ENCODE measurements at places on chromosomes 7 and 10. TPM values are rescaled to one million over a fixed set of nuclear protein-coding genes. Genes with fewer than 3 reads are reported as not detected.

- H3K4me1 ChIP-seq = no peaks in the 10 kb centered on the region
- H3K27me3 ChIP-seq = no peaks in the 10 kb centered on the region
Measured at GRCh38 chr10:70295926-70296325, 12.1 kb upstream of the NPFFR1 start.

Gene SPDYE8
- not detected for total RNA-seq

- H3K4me3 ChIP-seq = no peak overlapping the region
- H3K27ac ChIP-seq = no peak overlapping the region
- no peaks in the 10 kb centered on the region for H3K36me3 ChIP-seq
- no peak for DNase-seq
- no peaks in the 10 kb centered on the region for H3K27me3 ChIP-seq
Measured at GRCh38 chr10:65312876-65313275, 1613.0 kb upstream of the LRRTM3 start.

- no peaks in the 10 kb centered on the region for H3K36me3 ChIP-seq
- H3K4me3 ChIP-seq = no peak overlapping the region
- no peaks in the 10 kb centered on the region for H3K4me1 ChIP-seq
- no peak overlapping the region for H3K27ac ChIP-seq
Measured at GRCh38 chr10:23818484-23818883, 379.6 kb downstream of the OTUD1 start.

- H3K27ac ChIP-seq = no peak overlapping the region
- no peaks in the 10 kb centered on the region for H3K27me3 ChIP-seq
Measured at GRCh38 chr7:70072220-70072619, 473.9 kb downstream of the AUTS2 start.

Gene OR9A2
- total RNA-seq = not detected

- no peak overlapping the region for H3K4me3 ChIP-seq
- no peaks in the 10 kb centered on the region for H3K36me3 ChIP-seq
- H3K27me3 ChIP-seq = no peaks in the 10 kb centered on the region
Measured at GRCh38 chr10:29239569-29240472, 49.0 kb upstream of the LYZL1 start.

GRCh38 chr10:70910486-70911341 is 22.3 kb upstream of the PCBD1 start:
- no peak overlapping the region for H3K27ac ChIP-seq
- no peaks in the 10 kb centered on the region for H3K4me1 ChIP-seq
- H3K36me3 ChIP-seq = no peaks in the 10 kb centered on the region
- H3K27me3 ChIP-seq = no peaks in the 10 kb centered on the region
- H3K4me3 ChIP-seq = no peak overlapping the region
- DNase-seq = no peak

Gene SLC26A3
- total RNA-seq = not detected

GRCh38 chr10:36200577-36200976 is 558.5 kb upstream of the FZD8 start:
- no peaks in the 10 kb centered on the region for H3K36me3 ChIP-seq
- H3K27ac ChIP-seq = no peak overlapping the region
- H3K4me1 ChIP-seq = peaks cover 5% of the 10 kb centered on the region
- DNase-seq = no peak
- H3K27me3 ChIP-seq = no peaks in the 10 kb centered on the region

DNA sequence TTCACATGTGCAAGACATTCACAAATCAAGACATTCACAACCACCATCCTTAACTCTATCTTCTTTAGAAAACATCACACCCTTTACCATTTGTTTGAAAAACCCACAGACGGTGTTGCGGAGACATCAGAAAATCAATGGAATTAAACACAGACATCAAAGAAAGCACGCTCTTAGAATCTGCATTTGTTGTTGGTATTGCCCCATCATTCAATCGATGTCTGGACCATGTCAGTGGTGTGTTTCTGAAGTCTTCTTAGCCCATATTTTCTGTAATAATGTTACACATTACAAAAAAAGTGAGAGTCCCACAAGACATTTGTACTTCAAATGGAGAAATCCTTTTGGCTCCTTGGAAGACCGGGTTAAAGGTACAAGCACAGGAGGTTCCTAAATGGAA is 173.9 kb upstream of the AOAH start:
- no peaks in the 10 kb centered on the region for H3K36me3 ChIP-seq
- H3K27me3 ChIP-seq = no peaks in the 10 kb centered on the region
- no peak overlapping the region for H3K4me3 ChIP-seq
- H3K4me1 ChIP-seq = no peaks in the 10 kb centered on the region

Gene FAM25G
- not detected for total RNA-seq

Gene MYL7
- total RNA-seq = not detected

Gene ADIRF
- 1,074 TPM for total RNA-seq

- no peak overlapping the region for H3K27ac ChIP-seq
- H3K27me3 ChIP-seq = no peaks in the 10 kb centered on the region
- no peaks in the 10 kb centered on the region for H3K36me3 ChIP-seq
- H3K4me3 ChIP-seq = no peak overlapping the region
- H3K4me1 ChIP-seq = no peaks in the 10 kb centered on the region
Measured at GRCh38 chr10:86220626-86221025, 146.0 kb downstream of the GRID1 start.

Gene WEE2
- total RNA-seq = not detected

Gene SLK
- total RNA-seq = 76.4 TPM

Gene UNC5B
- 0.80 TPM for total RNA-seq

GRCh38 chr7:152035817-152036216 is 10.3 kb downstream of the GALNT11 start:
- no peak overlapping the region for H3K4me3 ChIP-seq
- H3K27ac ChIP-seq = no peak overlapping the region
- no peaks in the 10 kb centered on the region for H3K27me3 ChIP-seq
- H3K4me1 ChIP-seq = no peaks in the 10 kb centered on the region

GRCh38 chr10:70232155-70232858 is 922 bp downstream of the PPA1 start:
- H3K36me3 ChIP-seq = no peaks in the 10 kb centered on the region
- H3K4me1 ChIP-seq = no peaks in the 10 kb centered on the region
- H3K27me3 ChIP-seq = no peaks in the 10 kb centered on the region

GRCh38 chr7:471866-472639 is 47.6 kb downstream of the PDGFA start:
- peak overlapping the region; percentile 11 for H3K4me3 ChIP-seq
- peak overlapping the region; percentile 87 for H3K27ac ChIP-seq
- no peaks in the 10 kb centered on the region for H3K27me3 ChIP-seq
- peaks cover 4% of the 10 kb centered on the region for H3K4me1 ChIP-seq
- no peaks in the 10 kb centered on the region for H3K36me3 ChIP-seq
- DNase-seq = no peak

DNA sequence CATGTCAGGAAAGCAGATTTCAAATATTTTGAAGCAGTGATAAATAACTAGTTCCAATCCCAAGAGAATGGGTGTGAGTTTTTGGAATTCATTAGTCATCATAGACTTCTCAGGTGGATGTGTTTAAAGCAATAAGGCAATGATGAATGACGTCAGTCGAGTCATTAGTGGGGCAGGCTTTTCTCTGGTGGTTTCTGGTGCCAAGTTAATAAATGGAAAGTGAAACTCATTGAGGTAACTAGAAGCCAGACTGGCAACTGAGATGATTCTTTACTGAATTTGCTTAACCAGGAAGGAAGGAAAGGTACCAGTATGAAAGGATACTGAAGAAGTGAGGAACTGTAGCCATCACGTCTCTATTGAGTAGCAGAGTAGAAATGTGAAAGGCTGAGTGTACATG is 311.0 kb downstream of the GPAM start:
- H3K4me1 ChIP-seq = no peaks in the 10 kb centered on the region
- H3K4me3 ChIP-seq = no peak overlapping the region
- no peak for DNase-seq
- no peaks in the 10 kb centered on the region for H3K36me3 ChIP-seq
- no peak overlapping the region for H3K27ac ChIP-seq
- no peaks in the 10 kb centered on the region for H3K27me3 ChIP-seq

- DNase-seq = no peak
- H3K27ac ChIP-seq = no peak overlapping the region
- H3K4me3 ChIP-seq = no peak overlapping the region
- no peaks in the 10 kb centered on the region for H3K27me3 ChIP-seq
- no peaks in the 10 kb centered on the region for H3K4me1 ChIP-seq
Measured at GRCh38 chr10:28169525-28169924, 133.3 kb downstream of the MPP7 start.

Gene NPFFR1
- total RNA-seq = not detected

- H3K27me3 ChIP-seq = no peaks in the 10 kb centered on the region
- H3K36me3 ChIP-seq = no peaks in the 10 kb centered on the region
- H3K27ac ChIP-seq = no peak overlapping the region
- DNase-seq = no peak
- no peaks in the 10 kb centered on the region for H3K4me1 ChIP-seq
Measured at GRCh38 chr10:12969951-12970350, 31.6 kb downstream of the CCDC3 start.

DNA sequence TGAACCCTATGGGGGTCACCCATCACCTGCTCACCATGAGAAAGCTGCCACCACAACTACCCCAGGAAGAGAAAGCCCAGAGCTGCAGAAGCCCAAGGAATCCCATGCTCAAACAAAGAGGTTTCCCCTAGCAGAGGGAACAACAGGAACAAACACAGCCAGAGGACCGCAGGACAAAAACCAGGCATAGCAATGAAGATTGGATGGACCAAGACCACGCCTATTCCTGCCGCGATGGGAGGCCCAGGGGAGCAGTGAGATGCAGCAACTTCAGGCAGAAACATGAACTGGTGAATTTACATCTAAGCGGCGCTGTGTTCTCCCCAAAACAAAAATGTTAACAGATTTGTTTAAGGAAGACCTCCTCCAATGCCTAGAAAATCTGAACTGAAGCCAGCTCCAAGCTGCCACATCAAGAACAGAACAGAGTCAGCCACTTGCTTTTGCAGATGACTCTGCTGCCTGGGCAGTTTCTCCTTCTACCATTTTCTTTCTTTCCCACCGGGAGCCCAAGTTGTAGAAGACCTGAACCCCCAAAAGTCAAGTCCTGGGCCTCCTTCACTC is 134.2 kb upstream of the NEBL start:
- H3K36me3 ChIP-seq = no peaks in the 10 kb centered on the region
- H3K27ac ChIP-seq = no peak overlapping the region
- H3K4me3 ChIP-seq = no peak overlapping the region
- H3K4me1 ChIP-seq = no peaks in the 10 kb centered on the region

GRCh38 chr7:120582916-120583315 is 275.0 kb downstream of the TSPAN12 start:
- H3K4me1 ChIP-seq = no peaks in the 10 kb centered on the region
- no peak for DNase-seq
- H3K36me3 ChIP-seq = no peaks in the 10 kb centered on the region
- H3K27ac ChIP-seq = no peak overlapping the region
- no peaks in the 10 kb centered on the region for H3K27me3 ChIP-seq

Gene UCMA
- total RNA-seq = not detected

Gene HTR5A
- not detected for total RNA-seq

- no peaks in the 10 kb centered on the region for H3K4me1 ChIP-seq
- peaks cover 3% of the 10 kb centered on the region for H3K27me3 ChIP-seq
- H3K4me3 ChIP-seq = no peak overlapping the region
- H3K27ac ChIP-seq = no peak overlapping the region
- no peak for DNase-seq
Measured at GRCh38 chr10:26441491-26442214, 3.5 kb downstream of the APBB1IP start.

DNA sequence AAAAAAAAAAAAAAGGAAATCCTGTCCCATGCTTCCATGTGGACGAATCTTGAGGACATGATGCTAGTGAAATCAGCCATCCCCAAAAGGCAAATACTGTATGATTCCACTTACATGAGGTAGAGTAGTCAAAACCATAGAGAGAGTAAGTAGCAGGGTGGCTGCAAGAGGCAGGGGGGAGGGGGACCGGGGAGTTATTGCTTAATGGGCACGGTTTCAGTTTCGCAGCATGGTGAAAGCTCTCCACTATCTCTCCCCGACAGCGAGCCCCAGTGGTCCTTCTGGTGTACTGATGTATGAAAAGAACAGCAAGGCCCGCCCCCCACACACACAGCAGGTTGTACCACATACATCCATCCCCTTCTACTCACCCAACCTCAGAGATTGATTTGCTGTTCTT is 32.8 kb downstream of the NOD1 start:
- no peaks in the 10 kb centered on the region for H3K36me3 ChIP-seq
- no peaks in the 10 kb centered on the region for H3K4me1 ChIP-seq
- H3K27ac ChIP-seq = no peak overlapping the region
- no peak overlapping the region for H3K4me3 ChIP-seq
- no peak for DNase-seq
- no peaks in the 10 kb centered on the region for H3K27me3 ChIP-seq

DNA sequence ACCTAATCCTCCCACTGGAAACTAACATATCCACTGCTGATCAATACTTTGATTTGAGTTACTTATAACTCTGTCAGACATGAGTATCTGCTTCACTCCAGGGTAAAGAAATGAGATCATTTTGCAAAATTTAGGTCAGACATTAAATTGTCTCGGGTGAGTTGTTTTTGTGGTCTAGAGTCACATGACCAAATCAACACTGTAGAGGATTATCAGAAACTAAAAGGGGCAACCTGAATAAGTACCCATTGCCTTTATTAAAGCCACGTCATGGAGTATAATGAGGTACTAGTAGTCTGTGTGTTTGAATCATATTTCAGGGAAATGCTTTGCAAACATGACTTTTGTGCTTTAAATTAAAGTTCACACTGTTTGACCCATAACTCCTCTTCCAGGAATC is 107.7 kb upstream of the ADO start:
- H3K4me3 ChIP-seq = no peak overlapping the region
- no peak for DNase-seq
- H3K36me3 ChIP-seq = no peaks in the 10 kb centered on the region
- no peak overlapping the region for H3K27ac ChIP-seq

Data from breast epithelium (tissue), 4 donors.